ENCODE measurements at places on chromosomes 7 and 10. TPM values are rescaled to one million over a fixed set of nuclear protein-coding genes. Genes with fewer than 3 reads are reported as not detected.

Gene FGFR2
- 149 TPM for total RNA-seq

Gene C10orf67
- total RNA-seq = 0.38 TPM

Gene AGAP3
- total RNA-seq = 112 TPM

Gene SBDS
- total RNA-seq = 32.0 TPM

Gene INMT
- 2.9 TPM for total RNA-seq

Gene DGKI
- 0.91 TPM for total RNA-seq

Gene SLC26A5
- not detected for total RNA-seq

- no peaks in the 10 kb centered on the region for H3K36me3 ChIP-seq
- peaks cover 5% of the 10 kb centered on the region for H3K4me1 ChIP-seq
- no peak for DNase-seq
- peak overlapping the region; percentile 49 for H3K27ac ChIP-seq
- no peak overlapping the region for H3K4me3 ChIP-seq
These were observed 16.1 kb downstream of the GPR146 start for GRCh38 chr7:1060315-1061072.

GRCh38 chr7:445020-445419 lies 74.6 kb downstream of the PDGFA start:
- no peak for DNase-seq
- H3K36me3 ChIP-seq = no peaks in the 10 kb centered on the region
- no peak overlapping the region for H3K27ac ChIP-seq
- no peak overlapping the region for H3K4me3 ChIP-seq
- no peaks in the 10 kb centered on the region for H3K4me1 ChIP-seq
- H3K27me3 ChIP-seq = peaks cover 5% of the 10 kb centered on the region

DNA sequence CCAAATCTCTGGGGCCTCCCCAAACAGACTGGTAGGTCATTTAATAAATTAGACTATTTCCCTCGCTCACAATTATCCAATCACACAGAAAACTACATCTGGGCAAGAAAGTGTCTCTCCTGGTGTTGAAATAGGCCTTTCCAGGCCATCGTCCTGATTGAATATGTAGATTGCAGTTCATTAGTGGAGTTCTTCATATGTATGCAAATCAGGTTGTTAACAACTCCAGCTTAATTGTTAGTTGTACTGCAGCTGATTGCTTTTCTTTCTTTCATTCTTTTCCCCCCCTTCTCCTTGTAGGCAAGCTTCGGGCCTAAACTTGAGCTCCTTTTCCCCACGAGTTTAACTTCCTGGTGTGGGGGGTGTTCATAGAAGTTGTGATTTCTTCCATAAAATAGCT lies 359.1 kb upstream of the GALNT17 start:
- no peak for DNase-seq
- no peaks in the 10 kb centered on the region for H3K27me3 ChIP-seq
- no peak overlapping the region for H3K4me3 ChIP-seq
- no peak overlapping the region for H3K27ac ChIP-seq
- H3K4me1 ChIP-seq = peaks cover 6% of the 10 kb centered on the region

DNA sequence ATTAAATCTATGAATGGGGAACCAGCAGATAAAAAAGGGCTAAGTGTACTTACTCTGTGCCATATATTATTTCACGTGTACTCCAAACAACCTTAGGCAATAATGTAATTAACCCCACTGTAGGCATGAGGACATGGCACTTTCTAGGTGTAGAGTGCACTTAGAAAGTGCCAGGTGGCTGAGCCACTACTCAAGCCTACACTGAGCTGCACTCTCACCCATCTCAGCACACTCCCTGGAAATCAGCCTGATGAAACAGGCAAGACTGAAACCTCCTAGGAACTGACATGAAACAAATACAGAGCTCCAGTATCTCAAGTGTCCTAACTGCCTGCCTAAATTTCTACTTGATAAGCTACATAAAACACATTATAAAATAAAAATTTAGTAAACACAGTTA lies 147.4 kb downstream of the KMT2E start:
- H3K36me3 ChIP-seq = peaks cover 28% of the 10 kb centered on the region
- H3K27ac ChIP-seq = peak overlapping the region; percentile 59
- no peak overlapping the region for H3K4me3 ChIP-seq
- H3K4me1 ChIP-seq = peaks cover 3% of the 10 kb centered on the region
- no peak for DNase-seq

DNA sequence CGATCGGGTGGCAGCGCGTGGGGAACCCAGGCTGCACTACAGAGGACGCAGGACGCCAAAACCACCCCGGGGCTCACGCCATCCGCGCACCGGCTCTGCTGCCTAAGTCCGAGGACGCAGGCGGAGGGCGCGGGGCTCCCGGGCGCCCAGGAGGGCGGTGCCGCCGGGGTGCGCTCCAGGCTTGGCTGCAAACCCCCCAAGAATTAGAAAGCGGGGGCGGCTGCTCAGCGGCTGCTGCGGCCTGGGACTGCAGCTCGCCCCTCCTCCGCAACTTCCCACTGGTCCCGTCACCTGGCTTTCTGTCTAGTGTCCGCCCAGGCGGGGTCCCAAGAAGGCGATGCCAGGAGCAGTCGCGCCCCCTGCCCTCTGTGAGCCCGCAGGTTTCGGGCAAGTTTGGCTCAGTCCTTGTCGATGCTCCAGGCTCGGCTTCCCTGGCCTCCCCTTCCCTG lies 1.7 kb upstream of the POU6F2 start:
- peaks cover 35% of the 10 kb centered on the region for H3K27me3 ChIP-seq
- peak overlapping the region; percentile 68 for H3K4me3 ChIP-seq

DNA sequence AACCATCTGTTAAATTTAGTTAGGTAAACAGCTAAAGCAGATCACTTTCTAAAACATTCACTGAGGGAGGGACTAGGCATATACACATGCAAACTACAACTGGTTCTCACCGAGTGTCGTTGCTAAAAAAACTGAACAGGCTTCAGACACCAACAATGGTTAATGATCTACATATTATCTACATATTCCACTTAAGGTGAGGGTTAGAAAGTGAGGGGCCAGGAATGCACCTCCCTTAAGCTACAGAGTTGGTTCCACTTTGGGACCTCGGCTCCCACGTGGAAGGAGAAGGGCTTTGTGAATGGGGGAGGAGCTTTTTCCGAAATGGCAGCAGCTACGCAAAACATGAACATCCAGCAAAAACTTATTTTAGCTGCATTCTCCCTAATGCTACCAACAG lies 5.8 kb downstream of the CTBP2 start:
- peaks cover 68% of the 10 kb centered on the region for H3K4me1 ChIP-seq
- peaks cover 14% of the 10 kb centered on the region for H3K36me3 ChIP-seq
- peak overlapping the region; percentile 68 for H3K4me3 ChIP-seq

- H3K4me3 ChIP-seq = no peak overlapping the region
- H3K4me1 ChIP-seq = peaks cover 11% of the 10 kb centered on the region
- H3K27me3 ChIP-seq = no peaks in the 10 kb centered on the region
- no peaks in the 10 kb centered on the region for H3K36me3 ChIP-seq
- H3K27ac ChIP-seq = no peak overlapping the region
These were observed 16.8 kb downstream of the OSBPL3 start for GRCh38 chr7:24963218-24963617.

DNA sequence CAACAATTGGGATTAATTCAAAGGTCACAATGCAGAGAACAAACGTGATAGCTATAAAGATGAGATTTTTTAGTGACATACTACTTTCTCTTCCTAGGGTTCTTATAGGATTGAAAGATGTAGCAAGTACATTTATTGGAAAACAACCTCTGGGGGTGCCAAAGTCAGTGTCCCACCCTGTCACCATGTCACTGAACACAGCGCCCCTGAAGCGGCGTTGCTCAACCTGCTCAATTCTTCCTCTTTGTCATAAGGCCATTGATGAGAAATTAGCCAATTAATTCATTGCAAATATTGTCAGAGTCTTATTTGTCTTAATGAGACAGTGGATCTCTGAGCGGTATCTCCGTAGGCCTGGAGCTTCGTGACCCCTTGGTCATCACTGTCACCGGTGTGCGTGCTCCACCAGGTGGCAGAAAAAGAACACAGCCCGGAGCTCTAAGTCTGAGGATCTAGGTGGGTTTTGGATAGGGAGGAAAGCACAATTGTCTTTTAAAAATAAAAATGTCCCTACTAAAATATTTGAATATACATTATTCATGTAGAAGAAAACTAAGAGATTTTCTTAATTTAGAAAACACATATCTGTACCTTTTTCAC lies 362.6 kb downstream of the PAXIP1 start:
- H3K27me3 ChIP-seq = no peaks in the 10 kb centered on the region
- no peak for DNase-seq
- peaks cover 2% of the 10 kb centered on the region for H3K36me3 ChIP-seq
- H3K4me1 ChIP-seq = no peaks in the 10 kb centered on the region
- no peak overlapping the region for H3K27ac ChIP-seq

GRCh38 chr7:99392659-99393354 lies 15.6 kb downstream of the PDAP1 start:
- DNase-seq = peak; percentile 65
- no peaks in the 10 kb centered on the region for H3K27me3 ChIP-seq
- peak overlapping the region; percentile 98 for H3K27ac ChIP-seq
- peaks cover 6% of the 10 kb centered on the region for H3K36me3 ChIP-seq

- H3K27me3 ChIP-seq = no peaks in the 10 kb centered on the region
- peak overlapping the region; percentile 93 for H3K27ac ChIP-seq
- H3K4me3 ChIP-seq = peak overlapping the region; percentile 7
- H3K4me1 ChIP-seq = peaks cover 29% of the 10 kb centered on the region
- peaks cover 4% of the 10 kb centered on the region for H3K36me3 ChIP-seq
These were observed 11.6 kb upstream of the ABHD11 start for GRCh38 chr7:73749931-73750776.

- DNase-seq = no peak
- peak overlapping the region; percentile 26 for H3K27ac ChIP-seq
- no peak overlapping the region for H3K4me3 ChIP-seq
- H3K36me3 ChIP-seq = peaks cover 15% of the 10 kb centered on the region
- H3K27me3 ChIP-seq = no peaks in the 10 kb centered on the region
These were observed 19.4 kb downstream of the CDK13 start for GRCh38 chr7:39969431-39969830.

DNA sequence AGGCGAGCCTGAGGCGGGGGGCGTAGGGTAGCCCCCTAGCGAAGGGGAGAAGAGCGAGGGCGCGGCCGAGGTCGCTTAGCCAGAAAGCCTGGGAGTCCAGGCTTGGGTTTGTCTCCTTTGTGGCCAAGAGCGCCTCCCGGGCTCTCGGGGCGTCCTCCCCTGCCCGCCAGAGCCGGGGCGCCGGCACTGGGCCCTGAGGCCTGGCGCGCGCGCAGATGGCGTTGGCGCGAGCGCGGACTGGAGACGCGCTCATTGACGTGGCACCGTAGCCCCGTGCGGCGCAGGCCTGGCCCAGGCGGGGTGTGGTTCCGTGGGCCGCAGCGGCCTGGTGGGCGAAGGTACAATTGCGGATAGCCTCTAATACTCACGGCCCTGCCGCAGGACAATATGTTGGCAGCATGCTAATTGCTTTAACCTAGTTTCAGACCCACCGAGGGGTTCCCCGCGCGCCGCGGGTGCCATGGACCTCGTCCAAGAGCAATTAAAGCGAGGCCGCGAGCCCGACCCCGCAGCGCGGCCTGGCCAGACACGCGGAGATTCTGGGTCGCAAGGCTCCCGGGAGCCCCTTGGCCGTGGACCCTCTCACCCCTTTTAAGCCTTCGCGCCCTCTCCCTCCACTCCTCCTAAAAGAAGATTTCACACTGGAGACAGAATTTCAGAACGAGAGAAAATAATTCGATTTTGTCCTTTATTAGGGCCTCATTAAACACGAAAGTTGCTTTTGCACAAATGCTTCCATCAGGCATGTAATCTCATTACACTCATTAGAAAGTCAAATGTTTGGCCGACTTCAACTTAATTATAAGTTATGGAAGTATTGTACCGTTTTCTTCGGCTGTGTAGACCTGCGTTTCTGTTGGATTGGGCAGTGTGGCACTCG lies 3.1 kb downstream of the PTF1A start:
- peaks cover 34% of the 10 kb centered on the region for H3K4me1 ChIP-seq
- no peak for DNase-seq
- peak overlapping the region; percentile 69 for H3K4me3 ChIP-seq
- H3K27me3 ChIP-seq = peaks cover 66% of the 10 kb centered on the region
- H3K27ac ChIP-seq = no peak overlapping the region

All from progenitor cell of endocrine pancreas (in vitro differentiated cells).